HAP-1 (cell line): ENCODE measurements at places on chromosomes 1 and 21.

DNA sequence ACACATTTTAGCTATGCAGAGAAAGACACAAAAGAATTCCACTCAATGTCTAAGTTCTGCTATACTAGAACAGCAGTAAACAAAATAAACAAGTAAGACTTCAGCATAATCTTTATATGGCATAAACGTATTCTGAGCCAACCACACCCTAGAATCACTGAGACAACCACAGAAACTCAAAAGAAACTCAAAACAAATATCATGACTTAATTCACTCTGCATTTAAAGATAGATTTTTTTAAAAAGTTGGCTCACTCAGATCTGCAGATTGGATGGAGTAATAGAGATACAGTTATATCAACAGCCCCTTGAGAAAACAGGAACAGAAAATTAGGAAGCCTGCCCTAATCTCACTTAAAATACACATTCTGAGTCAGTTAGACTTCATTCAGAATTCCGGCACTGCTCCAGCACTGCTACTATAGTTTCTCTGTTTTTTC lies 95.0 kb downstream of the COL24A1 start:
- DNase-seq = no peak

DNA sequence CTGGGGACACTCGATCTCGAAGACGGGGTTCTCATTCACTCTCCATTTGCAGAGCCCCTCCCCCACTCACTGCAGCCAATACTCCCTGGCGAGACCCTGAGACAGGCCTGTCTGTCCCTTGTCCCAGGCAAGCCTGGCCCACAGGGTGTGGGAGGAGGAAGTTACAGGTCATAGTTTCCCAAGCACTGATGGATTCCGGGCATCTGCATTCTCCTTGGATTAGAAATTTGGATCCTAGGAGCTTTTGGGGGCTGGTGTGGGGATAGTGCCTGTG lies 11.3 kb downstream of the WNT3A start:
- no peak for DNase-seq

DNA sequence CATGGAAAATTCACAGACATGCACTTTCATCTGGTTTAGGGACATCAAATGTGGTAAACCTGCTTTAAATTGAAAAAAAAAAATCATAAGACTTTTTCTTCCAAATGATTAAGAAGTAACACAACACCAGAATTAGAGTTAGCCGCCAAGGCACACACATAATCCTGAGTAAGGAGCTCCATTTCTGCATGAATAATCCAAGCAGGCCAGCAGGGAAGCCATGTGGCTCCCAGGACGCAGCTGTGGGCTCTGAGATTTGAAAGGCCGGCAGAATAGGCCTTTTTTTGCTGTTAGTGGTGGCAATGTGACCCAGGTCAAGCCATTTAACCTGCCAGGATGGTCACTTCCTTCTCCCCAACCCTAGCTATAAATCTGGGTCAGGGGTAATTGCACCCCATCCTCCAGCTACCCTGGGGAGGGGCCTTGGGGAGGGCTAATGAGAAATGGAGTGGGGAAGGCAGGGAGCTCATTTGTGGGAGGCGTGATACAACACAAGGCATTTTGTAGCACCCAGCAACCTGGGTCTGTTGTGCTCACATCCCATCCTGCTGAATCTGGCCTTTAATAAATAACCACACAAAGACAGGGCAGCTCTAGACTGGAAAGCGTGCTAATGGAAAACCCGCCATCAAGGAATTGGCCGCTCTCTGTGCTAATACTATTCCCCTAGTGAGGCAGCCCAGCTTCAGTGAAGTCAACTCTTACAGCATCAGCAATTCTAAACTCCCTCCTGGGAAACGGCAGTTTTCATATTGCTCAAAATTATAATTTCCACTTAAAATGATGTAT lies 178.5 kb downstream of the RHOU start:
- DNase-seq = no peak

DNA sequence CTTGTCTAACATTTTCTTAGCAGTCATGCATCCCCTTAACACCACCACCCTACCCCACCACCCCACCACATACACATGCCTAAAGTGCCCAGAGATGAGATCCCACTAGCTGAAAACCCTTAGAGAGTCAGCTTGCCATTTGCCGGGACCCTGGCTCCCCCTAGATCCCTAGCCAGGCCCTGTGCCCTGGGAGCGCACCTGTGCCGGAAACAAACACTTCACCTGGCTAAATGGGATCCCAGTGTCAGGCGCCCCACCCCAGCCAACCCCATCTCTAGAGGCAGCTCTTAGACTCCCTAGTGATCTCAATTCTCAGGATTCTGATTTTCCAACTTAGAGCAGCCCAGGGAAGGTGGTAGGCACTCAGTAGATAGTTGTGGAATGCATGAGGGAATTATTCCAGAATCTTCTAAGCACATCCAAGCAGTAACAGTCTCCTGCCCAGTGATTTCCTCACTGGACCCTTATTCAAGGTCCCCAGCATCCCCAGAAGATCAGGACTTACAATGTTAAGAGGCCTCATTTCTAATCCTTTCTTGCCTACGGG lies 105.2 kb downstream of the LAMC2 start:
- DNase-seq = no peak

DNA sequence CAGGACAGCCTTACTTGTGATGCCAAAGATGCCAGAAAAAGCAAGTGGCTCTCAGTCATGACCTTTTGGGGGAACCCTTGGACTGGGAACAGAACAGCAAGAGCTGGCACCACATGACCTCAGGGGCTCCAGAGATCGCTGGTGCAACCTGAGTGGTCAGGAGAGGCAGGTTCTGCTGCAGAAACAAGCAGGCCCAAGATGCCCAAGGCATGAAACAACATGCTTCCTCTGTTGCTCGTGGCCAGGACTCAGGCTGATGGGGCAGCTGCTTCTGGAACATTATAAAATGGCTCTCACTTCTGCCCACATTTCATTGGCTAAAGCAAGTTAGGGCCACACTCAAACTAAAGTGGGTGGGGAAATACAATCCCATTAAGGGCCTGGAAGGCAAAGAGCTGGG lies 17.7 kb upstream of the CLSTN1 start:
- DNase-seq = no peak

DNA sequence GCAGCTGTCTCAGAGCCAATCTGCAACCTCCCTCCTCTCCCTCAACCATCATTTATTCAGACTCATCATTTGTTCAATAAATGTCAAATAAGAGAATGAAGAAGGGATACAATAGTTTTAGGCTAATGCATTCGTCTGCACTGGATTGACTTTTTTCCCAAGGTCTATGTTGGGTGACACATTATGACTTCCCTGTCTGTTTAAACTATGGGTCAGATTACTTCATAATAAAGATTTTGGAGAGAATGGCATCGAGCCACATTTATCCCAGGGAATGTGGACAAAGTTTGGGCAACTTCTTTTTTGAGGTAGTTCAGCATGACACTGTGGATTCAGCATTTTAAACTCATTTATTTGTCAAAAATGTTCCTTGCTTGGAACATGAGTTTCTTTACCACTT lies 107.4 kb upstream of the ADGRL2 start:
- no peak for DNase-seq

DNA sequence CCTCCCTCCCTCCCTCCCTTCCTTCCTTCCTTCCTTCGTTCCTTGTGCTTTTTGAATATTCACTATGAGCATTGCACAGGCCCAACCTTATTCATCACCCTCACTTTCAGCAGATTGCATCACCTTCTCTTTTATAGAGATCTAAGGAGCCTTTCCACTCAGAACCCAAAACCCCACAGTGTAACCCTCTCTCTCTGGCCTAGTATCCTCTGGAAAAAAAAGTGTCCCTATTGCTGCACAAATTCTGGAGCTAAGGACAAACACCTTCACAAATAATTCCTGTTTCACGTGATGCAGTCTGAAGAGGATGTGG lies 25.6 kb downstream of the OR10J5 start:
- no peak for DNase-seq

GRCh38 chr1:109760581-109761226 lies 3.0 kb downstream of the EPS8L3 start:
- no peak for DNase-seq

DNA sequence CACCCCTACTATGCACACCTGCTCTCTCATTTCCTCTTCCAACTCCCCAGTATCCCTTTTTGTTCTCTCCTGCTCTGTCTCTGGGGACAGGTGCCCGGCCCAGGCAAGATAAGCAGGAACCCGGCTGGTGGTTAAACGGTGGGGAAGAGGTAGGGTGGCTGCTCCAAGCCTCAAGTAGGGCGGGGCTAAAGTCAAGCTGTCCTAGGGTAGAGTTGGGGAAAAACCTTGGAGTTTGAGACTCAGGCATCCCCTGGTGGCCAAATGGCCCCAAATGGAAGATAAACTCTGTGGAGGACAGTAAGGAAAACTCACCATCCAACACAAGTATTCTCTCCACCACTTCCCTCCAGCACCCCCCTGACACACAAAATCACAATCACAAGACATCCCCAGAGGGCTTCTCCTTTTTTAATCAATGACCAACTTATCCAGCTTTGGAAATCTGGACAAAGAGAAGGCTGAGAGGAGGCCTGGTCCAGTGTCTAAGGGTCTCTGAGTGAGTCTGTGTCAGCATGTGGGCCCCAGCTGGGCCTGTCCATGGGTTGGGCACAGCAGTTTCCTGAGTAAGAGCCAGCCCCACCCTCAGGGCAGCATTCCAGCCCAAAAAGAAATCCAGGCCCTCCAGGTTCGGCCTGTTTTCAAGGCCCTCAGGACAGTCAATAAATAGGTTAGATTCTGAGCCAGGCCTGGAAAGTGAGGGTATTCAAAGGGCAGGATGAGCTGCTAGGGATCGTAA lies 9.8 kb downstream of the POMGNT1 start:
- no peak for DNase-seq

GRCh38 chr21:33025106-33025488 lies 638 bp upstream of the OLIG2 start:
- no peak for DNase-seq

DNA sequence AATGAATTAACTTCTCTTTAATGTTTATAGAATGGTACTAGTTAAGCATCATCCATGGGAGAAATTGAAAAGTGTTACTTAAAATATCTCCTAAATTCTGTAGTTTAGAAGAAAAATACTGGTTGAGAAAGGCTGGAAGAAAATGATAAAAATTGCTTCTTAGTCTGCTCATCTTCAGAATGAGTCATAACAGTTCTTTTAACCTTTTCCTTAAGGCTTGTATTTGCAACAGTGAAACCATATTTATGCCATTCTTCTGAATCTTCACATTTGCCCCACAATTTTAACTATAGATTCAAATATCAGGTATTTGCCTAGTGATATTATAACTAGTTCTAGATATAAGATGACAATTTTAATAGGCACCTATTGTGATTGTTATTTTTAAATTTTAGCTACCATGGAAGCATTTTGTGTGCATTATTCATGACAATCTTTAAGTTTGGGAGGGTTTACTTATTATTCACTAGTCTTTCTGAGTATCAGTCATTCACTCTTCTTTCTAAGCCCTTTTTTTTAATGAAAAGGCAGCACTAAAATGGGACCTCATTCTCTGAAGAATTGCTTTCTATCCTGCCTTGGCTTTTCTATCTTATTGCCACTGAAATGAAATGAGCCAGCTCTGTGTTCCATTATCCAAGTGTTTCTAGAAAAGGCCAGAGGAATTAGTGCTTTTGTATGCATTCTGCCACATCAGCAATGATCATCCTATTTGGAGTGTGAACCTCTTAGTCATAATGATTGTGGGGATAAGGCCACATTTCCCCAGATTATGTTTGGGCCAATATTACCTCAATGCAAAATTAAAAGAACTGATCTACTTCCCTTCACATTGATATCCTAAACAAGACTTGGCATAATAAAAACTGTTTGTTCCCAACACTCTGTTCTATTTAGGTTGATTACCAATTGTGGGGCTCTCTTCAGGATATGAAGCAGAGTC lies 58.4 kb downstream of the SAMSN1 start:
- DNase-seq = no peak

DNA sequence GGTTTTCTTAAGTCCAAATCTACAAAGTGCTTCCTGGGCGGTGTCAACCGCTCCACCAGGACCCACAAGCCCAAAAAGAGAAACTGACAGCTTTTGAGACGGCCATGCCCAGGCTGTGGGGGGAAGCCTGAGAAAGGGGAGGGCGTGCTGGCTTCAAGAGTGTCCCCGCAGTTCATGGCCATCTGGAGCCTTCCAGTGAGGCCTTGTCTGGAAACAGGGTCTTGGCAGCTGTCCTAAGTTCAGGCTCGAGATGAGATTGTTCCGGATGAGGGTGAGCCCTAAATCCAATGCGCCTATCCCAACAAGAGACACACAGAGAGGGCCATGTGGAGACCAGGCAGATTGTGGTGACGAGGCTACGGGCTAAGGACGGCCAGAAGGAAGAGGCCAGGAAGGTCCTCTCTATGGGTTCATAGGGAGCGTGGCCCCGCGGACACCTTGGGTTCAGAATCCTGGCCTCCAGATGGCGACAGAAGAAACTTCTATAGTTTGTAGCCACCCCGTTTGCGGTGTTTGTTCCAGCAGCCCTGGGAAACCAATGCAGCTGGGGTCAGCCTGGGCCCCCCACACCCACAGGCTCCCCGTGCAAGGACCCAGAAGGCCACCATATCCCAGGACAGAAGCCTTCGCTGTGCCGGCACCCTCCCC lies 70.2 kb downstream of the ARHGEF16 start:
- DNase-seq = no peak

GRCh38 chr1:60759291-60759690 lies 323.1 kb upstream of the NFIA start:
- no peak for DNase-seq

GRCh38 chr1:24930260-24931145 lies at the start of gene RUNX3:
TSS of gene RUNX3 (minus strand) at chr1:24930276. CDS start at chr1:24929868, 408 bp downstream.
- peak; percentile 76 for DNase-seq

DNA sequence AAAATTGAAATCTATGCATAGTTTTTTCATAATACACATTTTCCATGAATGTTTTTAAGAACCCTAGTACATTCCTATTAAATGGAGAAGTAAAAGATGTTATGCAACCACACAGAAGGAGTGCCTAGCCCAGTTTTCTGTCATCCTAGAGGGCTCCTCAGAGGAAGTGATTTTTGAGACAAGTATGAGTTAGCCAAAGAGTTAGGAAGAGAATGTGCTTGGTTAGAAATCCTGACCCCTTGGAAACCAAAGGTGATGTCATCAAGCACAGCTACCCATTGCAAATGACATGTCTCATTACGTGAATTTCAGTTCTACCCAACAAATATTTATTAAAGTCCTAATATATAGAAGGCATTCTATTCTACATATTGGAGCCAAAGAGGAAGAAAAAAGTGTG lies 88.9 kb upstream of the TNFSF4 start:
- DNase-seq = no peak

- no peak for DNase-seq
These were observed 128.7 kb downstream of the PHTF1 start for GRCh38 chr1:113630340-113631327.

GRCh38 chr1:111618961-111619634 lies 491 bp upstream of the RAP1A start:
- no peak for DNase-seq

DNA sequence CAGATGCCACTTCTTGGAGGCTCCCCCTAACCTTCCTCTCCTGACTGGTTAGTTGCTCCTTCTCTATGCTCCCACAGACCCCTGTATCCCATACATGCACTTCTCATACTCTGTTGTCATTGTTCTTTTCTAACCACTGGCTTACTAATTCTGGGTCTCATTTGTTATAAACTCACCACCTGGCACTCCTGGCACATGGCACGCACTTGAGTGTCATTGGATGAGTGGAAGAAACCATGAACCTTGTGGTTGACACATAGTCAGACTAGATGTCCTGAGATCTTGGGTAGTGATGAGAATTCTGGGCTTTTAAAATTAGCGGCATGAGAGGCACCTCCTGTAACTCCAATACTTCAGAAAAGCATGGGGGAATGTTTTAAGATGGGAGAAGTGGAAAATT lies 49.3 kb downstream of the TRIM62 start:
- DNase-seq = no peak

- DNase-seq = no peak
These were observed 22.7 kb upstream of the SCAF4 start for GRCh38 chr21:31754708-31754960.

- DNase-seq = no peak
These were observed 5.4 kb upstream of the COQ8A start for GRCh38 chr1:226934483-226935237.
